ENCODE measurements at places on chromosomes 4 and X.

GRCh38 chr4:83947125-83947829 lies 411.4 kb downstream of the GPAT3 start:
- no peak for DNase-seq

DNA sequence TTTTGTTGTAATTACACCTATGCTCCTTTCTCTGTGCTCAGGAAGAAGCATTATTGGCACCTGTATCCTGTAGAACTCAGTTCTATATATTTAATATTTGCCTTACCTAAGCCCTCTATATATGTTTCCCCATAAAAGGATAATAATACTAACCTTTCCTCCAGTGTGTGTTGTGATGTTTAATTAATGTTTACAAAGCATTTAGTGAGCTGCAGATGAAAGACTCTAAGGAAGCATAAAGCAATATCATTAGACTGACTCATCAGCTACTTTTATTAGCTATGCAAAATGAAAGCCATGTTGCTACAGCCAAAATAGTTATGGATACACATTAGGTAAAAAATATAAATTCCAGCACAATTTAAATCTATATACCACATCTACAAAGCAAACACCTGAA lies 93.6 kb upstream of the PTPN13 start:
- no peak for DNase-seq

GRCh38 chr4:43835869-43836268 lies 612.7 kb downstream of the KCTD8 start:
- no peak for DNase-seq

DNA sequence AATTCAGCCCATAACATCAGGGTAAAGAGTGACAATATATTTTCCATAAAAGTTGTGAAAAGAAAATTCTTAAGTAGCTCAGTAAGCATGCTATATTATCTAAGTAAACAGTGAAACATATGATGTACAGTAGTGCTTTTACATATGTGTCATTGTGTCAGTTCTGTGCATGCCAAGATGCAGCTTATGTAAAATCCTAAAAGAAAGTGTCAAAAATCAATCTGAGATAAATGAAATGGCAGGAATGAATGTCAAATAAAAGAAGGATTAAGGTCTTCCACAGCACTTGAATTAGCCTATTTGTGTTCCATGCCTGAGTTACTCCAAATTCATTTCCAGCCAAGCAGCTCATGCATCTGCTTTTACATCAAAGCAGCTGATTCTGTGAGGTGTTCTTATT lies 452.7 kb upstream of the HS3ST1 start:
- DNase-seq = no peak

- DNase-seq = no peak
Observed at GRCh38 chr4:23135792-23136645, 443.3 kb downstream of the GBA3 start.

DNA sequence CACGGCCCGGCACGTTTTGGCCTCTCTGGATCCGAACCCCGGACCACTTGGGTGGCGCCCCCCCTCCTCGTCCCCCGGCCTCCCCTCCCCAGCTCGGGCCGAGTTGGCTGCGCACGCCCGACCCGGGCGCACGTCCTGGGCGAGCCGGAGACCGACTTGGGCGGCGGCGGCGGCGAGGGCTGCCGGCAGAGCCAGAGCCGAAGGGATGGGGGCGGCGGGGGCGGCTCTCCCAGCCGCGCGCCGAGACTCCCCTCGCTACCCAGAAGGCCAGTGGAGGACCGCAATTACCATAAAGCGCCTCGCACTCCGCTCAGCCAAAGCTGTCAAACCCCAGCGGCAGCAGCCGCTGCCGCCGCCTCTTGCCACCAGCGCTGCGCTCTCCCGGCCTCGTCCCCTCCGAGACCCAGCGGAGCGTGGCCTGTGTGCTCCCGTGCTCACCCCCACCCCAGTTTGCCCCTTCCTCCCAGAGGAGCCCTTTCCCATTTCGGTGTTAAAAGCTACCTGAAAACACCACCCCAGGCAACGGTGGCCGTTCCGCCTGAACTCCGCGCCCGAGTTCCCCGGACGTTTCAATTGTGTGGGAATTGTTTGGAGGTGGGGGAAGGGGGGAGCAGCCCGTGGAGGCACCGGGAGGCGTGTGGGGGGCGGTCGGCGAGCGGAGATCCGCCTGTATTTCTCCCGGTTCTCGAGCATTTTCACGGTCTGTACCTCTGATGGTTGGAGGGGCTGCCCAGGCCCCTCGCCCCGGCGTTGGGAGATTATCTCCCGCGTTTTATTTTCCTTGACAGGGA lies 701 bp upstream of the BCOR start:
- no peak for DNase-seq

All from type B pancreatic cell (in vitro differentiated cells).